ENCODE measurements at places on chromosomes 16 and 17.

GRCh38 chr16:8571061-8571596 lies 19.2 kb downstream of the TMEM114 start:
- DNase-seq, result no peak

DNA sequence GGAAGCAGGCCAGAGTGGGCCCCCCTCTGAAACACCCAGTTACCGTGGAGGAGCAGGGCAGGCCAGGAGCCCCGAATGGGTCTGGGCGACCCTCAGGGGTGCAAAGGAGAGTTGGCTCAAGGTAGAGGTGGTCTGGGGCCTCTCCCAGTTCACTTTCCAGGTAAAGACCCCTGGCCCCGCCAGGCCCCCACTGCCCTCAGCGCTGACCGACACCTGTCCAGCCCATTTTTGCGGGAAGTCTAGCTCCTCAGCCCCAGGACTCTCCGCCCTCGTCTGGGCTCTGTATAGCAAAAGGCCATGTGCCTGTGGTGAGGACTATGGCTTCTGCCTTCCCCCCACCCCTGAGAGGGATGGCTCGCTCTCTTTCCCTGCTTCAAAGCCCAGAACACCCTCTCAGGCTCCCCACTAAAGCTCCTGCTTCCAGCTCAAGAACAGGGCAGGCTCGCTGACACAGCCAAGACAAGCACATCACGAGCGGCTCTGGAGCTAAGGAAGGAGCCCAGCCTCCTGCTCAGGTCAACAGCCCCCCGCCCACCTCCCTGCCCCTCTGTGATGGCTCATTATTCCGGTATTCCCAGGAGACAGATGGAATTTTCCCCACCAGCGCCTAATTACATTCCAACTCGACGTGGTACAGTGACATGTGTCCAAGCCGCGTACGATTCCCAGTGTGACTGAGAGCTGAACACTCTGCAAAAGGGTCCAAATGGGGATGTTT lies 59.4 kb downstream of the RTN4RL1 start:
- no peak for DNase-seq

GRCh38 chr17:74446551-74447500 lies 14.9 kb downstream of the GPRC5C start:
- DNase-seq, result peak; percentile 76

DNA sequence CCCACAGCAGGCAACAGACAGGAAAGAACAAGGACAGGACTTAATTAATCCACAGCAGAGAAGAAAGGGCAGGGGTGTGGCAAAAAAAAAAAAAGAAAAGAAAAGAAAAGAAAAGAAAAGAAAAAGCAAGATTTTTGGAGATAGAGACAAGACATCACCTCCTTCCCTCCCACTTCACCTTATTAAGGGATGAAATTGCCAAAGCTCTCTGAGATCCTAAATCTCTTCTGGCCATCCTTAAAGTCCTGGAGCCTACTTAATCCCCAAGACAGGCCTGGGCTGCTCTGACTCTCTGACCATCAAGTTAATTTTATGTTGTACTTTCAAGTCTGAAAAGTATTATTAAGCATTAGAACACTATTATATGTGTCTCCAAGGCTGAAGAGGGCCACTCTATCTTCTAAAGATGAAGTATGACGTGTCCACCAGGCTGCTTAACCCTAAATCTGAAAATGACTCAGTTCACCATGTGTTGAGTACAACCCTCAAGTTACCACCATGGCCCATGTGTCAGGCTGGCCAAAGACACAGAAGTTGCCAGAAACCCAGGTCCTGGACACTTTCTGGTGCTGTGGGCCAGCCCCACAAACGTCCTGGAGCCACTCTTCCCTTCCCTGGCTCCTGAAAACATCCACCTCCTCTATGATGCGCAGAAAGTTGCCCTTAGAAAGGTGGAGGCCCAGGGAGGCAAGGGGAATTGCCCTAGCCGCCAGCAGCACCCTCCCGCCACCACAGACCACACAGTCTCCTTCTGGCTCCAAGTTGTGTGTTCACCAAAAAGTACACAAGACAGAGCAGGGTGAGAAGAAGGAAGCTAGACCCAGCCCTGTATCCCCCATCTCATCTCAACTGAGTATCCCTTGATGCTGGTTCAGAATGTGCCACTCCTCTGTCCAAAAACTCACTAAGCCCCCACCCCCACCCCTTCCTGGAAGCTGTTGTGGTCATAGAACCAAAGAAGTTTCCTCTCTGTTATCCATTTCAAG lies 2.7 kb downstream of the SOCS1 start:
- DNase-seq, result peak; percentile 86

- DNase-seq, result no peak
These were observed 57.5 kb upstream of the ARHGAP44 start for GRCh38 chr17:12731839-12732238.

DNA sequence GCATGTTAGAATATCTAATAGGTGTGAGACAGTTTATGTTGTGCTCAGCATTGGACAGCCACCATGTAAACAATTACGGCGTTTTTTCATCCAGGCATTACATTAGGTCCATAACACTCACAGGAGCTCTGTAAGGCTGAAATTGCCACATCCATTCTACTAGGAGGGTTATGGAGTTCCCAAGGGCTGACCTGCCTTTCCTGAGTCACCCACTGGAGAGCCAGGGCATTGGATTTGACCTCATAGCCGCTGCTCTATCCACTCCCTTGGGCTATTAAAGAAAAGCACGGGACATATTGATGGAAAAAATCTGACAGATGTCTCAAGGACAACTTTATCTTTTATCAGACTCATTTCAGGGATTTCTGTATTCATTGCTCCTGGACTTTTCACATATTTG lies 306.3 kb upstream of the HSBP1 start:
- DNase-seq, result no peak

- no peak for DNase-seq
These were observed 2.4 kb upstream of the KRTAP4-12 start for GRCh38 chr17:41126412-41126811.
